ENCODE measurements at places on chromosomes 2 and 18.

DNA sequence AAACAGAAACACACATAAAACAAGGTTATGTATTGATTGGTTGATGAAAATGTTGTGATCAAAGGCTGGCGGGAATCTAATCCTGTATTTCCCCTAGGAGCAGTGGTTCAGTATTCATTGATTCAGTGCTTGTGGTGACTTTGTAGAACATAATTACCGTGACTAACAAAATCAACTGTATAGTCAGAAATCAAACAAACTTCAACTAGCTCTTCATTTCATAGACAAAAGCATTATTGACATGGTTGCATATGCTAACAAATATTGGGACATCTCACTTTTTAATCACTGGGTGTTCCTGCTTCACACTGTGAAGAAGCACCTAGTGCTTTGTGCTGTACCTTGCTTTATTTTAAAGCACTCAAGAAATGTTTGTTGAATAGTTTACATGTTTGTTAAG, 41.4 kb downstream of the USP14 start:
- no peak for DNase-seq

GRCh38 chr2:160306985-160307384, 106.9 kb upstream of the ITGB6 start:
- DNase-seq, result no peak

- DNase-seq, result no peak
Observed at GRCh38 chr2:109497463-109497862, 116.3 kb downstream of the SEPTIN10 start.

GRCh38 chr18:5297597-5297996, 2.1 kb upstream of the ZBTB14 start:
- DNase-seq, result no peak

GRCh38 chr2:161400076-161400475, 16.0 kb upstream of the TBR1 start:
- DNase-seq, result no peak

- DNase-seq, result no peak
Observed at GRCh38 chr2:161239326-161240109, 68.7 kb upstream of the PSMD14 start.

DNA sequence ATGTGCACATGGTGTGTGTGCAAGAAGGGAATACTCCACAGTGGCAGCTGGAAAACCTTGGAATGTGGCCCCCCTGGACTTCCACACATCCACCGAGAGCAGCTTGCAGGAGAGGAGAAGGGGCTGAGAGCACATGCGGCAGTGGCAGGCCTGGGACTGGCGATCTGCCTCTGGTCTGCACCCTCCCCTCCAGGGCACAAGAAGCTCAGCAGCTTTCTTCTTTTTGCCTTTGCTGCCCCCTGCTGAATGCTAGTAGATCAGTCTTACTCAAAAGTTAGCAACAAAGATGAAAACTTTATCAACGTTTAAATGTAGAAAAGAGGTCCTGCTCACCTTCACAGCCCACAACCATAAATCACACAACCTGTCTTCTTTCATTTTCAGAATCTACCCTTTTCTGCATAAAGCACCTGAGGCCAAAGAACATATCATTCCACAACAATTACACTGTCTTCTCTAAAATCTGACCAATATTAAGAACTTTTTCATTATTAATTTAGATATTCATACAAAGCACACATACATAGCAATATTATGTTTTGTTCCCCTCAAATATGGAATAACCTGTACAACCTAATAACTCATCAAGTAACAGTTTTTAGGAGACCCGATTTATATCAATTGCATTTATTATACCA, 34.6 kb downstream of the TGFBRAP1 start:
- no peak for DNase-seq

GRCh38 chr2:48938231-48938630, 182.7 kb upstream of the LHCGR start:
- no peak for DNase-seq

GRCh38 chr2:220821683-220822082, 750.4 kb downstream of the EPHA4 start:
- DNase-seq, result no peak

- DNase-seq, result no peak
Observed at GRCh38 chr2:1914541-1915165, 170.3 kb upstream of the PXDN start.

DNA sequence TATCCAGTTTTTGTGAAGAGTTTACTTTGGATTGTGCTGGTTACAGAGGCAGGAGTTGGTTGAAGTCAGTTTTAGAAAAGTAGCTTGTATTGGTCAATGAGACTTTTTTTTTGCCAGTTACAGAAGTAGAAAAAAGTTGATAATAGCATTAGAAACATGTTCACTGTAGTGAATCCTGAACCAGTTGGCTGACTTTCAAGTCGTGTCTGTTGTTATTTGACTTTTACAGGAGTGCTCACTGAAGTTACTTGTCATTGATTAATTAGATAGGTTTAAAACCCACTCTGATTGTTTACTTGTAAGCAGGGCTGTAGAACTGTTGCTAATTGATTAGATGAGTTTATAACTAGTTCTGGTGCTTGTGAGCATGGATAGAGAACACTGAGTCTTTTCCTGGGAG, 312.0 kb upstream of the VWC2L start:
- DNase-seq, result no peak

- DNase-seq, result no peak
Observed at GRCh38 chr2:234448506-234449184, 48.2 kb downstream of the ARL4C start.

DNA sequence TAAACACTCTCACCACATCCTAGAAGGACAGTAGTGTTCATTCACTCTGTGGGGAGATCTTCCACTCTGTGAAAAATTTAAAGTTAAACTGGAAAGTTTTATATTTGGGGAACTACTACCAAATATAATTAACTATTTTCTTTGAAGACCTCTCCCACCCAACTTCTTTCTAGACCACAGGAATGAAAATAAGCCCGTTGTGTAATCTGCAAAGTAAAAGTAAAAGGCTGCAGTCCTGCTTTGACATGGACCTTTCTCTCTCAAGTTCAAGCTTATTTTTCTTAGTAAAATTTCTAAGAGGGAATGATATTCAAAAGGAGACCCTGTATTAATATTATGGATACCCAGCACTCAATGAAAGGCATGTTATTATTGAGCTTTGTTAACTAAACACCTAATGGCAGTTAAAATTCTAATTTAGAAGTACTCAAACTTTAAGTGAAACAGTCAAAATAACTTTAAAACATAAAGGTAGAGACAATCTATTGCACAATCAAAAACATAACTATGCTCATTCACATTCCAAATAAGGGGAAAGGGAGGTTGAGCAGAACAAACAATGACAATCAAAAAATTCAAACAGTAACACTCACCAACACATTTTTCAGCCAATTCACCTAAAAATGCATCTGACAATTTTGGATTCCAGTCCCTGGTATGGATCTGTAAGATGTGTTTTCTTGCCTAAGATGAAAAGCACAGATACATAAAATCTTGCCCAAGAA, 98.5 kb downstream of the ATAD2B start:
- no peak for DNase-seq

DNA sequence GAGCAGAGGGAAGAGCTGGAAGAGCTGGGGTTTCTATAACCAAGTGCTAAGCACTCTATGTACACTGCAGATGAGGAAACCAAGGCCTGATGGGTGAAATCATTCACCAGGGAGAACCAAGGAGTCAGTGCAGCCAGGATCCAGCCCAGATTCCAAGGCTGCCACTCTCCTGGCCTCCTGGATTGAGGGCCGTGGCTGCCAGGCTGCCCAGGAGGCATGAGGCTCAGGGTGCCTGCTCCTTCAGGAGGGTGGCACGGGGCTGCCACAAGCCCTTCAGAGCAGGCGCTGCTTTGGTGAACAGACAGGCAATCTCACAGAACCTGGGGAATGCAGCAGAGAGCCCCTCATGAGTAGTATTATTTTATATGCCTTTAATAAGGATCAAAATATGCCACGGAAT, 293.7 kb upstream of the HDAC4 start:
- no peak for DNase-seq

GRCh38 chr18:3251963-3252277, 4.3 kb downstream of the MYL12A start:
- no peak for DNase-seq

- no peak for DNase-seq
Observed at GRCh38 chr2:113791697-113792590, 35.5 kb upstream of the SLC35F5 start.

DNA sequence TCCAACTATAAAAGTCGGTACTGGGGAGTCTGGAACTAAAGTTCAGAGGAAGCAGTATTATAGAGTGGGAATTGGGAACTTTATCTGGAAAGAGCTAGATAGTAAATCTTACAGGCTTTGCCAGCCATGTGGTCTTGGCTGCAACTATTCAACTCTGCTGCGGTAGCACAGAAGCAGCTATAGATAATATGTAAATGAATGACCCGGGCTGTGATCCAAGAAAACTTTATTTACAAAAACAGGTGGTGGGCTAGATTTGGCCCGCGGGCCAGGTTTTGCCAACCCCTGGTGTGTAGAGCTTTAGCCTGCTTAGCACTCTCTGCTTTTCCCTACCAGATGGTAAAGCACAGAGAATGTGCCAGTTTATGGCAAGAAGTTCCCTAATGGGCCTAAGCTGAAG, 70.8 kb downstream of the TNP1 start:
- no peak for DNase-seq

DNA sequence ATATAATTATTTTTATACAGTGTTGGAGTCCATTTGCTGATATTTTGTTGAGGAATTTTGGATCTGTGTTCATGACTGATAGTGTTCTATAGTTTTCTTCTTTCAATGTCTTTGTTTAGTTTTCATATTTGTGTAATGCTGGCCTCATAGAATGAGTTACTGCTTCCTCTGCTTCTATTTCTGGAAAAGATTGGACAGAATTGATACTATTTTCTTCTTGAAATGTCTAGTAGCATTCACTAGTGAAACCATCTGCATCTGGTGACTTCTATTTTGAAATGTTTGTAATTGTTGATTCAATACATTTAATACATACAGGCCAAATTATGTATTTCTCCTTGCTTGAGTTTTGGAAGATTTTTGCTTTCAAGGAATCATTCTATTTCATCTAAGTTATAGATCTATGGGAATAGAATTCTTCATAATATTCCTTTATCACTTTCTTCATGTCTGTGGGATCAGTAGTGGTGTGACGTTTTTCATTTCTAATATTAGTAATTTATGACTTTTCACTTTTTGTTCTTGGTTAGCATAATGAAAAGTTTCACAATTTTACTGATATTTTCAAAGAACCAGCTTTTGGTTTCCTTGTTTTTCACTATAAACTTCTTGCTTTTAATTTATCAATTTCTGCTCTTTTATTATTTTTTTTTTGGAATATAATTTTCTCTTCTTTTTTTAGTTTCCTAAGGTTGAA, 509.9 kb upstream of the VRK2 start:
- DNase-seq, result no peak

DNA sequence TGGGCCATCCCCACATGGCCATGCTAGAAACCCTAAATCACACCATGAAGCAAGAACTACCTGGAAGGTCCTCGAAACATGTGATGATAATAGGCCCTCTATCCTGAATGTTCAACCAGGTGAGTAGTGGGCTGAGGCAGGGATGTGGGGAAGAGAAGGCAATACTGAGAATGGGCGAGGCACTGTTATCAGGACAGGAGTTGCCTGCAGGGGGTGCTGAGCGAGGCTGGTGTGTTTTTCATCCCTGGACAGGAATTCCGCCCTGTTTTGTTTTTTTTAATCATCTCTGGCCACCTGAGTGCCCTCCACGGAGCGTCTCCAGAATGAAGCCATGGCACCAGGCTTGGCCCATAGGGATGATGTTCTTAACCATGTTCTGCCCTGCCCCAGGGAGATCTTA, 103.0 kb upstream of the SOX11 start:
- DNase-seq, result no peak

- DNase-seq, result peak; percentile 55
Observed at GRCh38 chr2:241443486-241444223, 64.7 kb downstream of the STK25 start.

- DNase-seq, result no peak
Observed at GRCh38 chr2:171149171-171149938, 11.3 kb downstream of the TLK1 start.

DNA sequence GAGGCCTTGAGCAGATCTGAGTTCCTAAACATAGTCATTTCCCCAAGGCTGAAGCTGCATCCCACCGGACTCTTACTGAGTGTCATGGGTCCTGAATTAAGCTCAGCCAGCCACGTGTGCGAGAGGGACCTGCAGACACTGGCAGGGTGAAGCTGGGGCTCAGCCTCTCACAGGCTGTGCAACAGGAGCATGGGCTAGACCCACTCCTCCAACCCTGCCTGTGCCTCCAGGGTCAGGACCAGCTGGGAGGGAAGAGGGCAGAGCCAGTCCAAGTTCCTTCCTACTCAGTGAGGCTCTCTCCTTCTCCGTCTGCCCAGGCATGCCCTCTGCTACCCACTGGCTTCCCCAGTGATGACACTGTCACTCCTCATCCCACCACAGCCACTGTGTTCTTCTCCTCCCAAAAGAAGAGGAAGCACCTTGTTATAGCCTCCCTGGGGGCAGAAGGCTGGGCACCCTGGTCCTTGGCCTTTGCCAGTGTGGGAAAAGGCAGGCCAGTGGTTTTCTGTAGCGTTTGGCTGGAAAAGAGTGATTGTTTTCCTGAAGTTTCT, 78.9 kb downstream of the KCNF1 start:
- no peak for DNase-seq

DNA sequence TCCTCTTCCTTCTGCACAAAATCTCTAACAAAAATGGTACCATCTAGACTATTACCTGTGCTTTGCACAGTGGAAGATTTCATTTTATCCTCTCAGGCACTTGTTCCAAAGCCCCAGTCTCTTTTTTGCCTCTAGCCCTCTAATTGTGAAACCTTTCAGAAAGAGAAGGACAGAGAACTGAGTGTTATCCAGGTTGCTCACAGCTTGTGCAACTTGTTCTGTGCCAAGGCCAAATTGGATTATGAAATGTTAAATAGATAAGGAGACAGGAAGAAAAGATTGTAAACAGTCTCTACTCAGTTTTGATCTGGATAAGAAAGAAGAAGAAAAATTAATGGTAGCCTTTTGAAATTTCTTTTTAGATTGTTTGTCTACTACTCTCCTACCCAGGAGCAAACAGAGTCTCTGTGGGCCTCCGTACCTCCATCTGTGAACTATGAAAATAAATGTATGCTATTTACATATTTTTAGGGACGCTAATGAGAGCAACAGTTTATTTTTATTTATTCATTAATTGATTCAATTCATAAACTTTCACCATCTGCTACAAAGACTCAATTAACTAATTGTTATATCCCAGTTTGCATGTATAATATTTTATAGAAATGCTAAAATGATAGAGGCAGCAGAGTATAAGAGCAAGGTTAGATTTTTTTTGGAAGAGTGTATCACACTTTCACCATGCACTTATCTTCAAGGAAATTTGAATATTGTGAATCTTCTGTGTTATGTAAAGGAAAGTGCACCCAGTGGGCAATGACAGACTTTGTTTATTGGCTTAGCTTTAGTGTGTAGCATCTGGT, 339.0 kb upstream of the ETAA1 start:
- no peak for DNase-seq
